ENCODE measurements at places on chromosomes 13 and 19.

DNA sequence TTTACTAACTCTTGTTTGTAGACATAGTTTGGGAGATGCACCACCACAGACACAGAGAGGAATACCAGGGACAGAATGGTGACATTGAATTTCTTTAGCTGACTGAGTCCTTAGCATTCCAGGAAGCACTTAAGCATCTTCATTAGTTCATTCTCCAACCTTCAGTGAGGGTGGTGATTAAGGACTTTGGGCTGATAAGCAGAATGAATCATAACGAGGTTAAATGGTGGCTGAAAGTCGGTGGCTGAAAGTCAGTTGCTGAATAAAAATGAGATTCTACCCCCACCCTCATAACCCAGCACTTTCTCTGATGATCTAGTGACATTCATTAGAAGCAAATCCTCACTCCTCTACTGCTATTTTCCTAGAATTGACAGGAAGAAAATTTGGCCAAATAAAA, 10.6 kb downstream of the PCDH8 start:
- no peak for DNase-seq

- no peak for DNase-seq
Observed at GRCh38 chr13:110155072-110155471, 151.9 kb downstream of the COL4A1 start.

- DNase-seq, result no peak
Observed at GRCh38 chr13:55761986-55762385, 1378.7 kb upstream of the PRR20A start.

- DNase-seq, result no peak
Observed at GRCh38 chr19:42269478-42270345, 660 bp downstream of the CIC start.

GRCh38 chr13:56736966-56737365, 403.8 kb upstream of the PRR20A start:
- DNase-seq, result no peak

GRCh38 chr13:36512771-36513170, 80.5 kb downstream of the CCNA1 start:
- no peak for DNase-seq

- DNase-seq, result no peak
Observed at GRCh38 chr13:48731957-48732569, 78.3 kb downstream of the CYSLTR2 start.
